GM06990 (cell line): ENCODE measurements at places on chromosomes 12 and 14.
A peak's percentile ranks its signal among the peaks of the same experiment; 100 is the strongest.

- DNase-seq, result no peak
These were observed 447.4 kb downstream of the AEBP2 start for GRCh38 chr12:19886639-19887064.

DNA sequence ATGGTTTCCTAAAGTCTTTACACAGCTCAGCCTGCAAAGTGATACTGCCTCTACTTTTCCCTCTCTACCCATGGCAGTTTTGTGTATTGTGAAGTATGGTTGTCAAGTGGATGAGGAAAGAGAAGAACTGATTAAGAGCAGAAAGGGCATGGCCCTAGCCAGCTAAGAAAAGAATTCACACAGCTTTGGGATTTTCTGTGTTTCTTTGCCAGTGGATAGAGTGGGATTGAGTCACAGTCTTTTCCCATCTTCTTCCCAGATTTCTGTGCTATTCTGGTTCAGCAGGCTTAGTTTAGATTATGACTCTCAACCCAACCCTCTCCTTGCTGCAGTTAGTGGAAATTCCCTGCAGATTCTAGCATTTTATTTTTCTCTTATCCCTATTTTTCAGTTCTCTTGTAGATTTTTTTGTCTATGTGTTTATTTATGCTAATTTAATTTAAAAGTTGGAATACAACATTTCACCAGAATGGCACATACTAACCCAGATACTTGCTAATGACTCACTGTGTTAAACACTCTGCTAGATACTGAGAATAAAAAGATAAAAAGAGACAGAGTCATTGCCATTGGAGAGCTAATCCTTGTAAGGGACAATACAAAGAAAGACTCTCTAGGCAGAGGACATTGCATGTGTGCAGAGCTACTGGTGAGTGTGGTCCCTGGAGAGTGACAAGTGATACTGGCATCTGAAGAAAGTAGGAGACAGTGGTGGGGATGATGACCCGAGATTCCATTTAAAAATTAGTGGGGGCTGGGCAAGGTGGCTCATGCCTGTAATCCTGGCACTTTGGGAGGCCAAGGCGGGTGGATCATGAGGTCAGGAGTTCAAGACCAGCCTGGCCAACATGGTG lies 106.3 kb downstream of the ST8SIA1 start:
- DNase-seq, result no peak

- no peak for DNase-seq
These were observed 22.8 kb downstream of the ERC1 start for GRCh38 chr12:1013618-1014489.

- no peak for DNase-seq
These were observed 6.6 kb downstream of the CAPRIN2 start for GRCh38 chr12:30748147-30748546.

DNA sequence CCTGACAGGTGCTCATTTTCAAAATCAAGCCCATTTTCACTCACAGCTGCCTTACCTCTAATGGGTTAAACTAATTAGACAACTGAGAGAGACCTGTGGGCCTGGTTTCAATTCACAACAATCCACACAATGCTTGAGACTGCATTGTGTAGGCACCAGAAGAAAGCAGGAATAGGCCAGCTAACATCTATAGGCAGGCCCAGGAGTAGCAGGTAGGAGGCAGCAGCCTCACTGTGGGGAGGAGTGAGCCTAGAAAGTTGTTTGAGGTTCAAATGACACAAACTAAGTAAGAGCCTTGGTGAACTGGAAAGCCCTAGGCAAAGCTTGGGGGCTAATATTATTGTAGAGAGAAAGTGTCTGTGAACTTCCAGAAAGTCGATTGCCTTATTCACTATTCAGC lies 289.5 kb upstream of the CCDC196 start:
- no peak for DNase-seq

DNA sequence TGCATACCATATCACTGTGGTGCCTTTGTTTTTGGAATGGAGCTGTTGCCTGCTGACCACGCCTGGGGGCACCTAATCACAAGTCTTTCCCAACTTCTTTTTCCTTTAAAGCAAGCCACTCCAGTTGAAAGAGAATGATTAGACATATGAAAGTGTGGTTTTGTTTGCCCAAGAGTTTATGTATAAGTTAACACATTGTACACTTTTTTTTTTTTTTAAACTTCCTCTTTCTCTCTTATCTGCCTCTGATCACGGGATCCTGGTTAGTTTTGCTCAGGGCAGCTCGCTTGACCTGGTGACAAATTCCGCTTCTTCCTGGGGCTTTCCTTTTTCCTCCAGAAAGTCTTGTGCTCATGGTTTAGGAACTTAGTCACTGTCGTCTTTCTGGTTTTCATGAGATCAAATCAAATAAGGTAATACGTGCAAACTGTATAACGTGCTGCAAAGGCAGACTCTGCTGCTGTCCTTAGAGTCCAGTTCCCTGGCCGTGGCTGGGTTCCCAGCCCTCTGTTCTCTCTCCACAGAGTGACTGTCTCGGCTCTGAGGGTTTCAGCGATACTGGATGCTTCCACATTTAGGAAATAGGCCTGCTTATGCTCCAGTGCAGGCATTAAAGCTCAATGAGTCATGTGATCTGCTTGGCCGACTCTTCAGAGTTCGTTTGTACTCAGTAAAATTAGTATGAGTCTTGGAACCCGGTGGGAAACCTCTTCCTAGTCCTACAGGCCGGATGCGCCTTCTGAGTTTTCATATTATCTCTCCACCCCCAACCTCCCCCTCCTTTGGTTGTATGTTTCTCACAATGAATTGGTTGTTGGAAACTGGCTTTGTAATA lies 15.2 kb downstream of the RASSF3 start:
- DNase-seq, result peak; percentile 70
